ENCODE measurements at places on chromosomes 3 and 15.

DNA sequence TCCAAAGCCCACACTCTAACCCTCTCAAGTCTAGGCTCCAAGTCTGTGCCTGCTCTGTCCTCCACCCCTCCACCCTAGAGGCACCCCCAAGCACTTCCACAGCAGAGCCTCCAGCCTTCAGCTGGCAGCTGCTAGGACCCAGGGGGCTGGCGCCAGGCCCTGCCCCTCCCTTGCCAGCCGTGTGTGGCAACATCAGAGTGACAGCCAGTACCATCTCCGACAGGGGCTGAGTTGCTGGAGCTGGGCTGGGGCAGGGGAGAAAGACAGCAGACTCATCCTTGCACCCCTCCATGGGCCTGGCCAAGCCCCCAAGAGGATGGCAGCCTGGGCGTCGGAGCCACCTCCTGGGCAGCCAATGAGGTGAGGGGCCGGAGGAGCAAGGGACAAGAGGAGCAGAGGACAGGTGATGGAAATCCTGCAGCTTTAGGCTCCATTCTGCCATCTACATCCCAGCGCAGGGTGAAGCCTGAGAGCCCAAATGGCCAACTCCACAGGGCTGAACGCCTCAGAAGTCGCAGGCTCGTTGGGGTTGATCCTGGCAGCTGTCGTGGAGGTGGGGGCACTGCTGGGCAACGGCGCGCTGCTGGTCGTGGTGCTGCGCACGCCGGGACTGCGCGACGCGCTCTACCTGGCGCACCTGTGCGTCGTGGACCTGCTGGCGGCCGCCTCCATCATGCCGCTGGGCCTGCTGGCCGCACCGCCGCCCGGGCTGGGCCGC lies at the start of gene GPR62:
GPR62 (plus strand) TSS at position 207 of the 718 bp plus-strand sequence; CDS start at position 479, 272 bp downstream.
- peak; percentile 19 for DNase-seq

DNA sequence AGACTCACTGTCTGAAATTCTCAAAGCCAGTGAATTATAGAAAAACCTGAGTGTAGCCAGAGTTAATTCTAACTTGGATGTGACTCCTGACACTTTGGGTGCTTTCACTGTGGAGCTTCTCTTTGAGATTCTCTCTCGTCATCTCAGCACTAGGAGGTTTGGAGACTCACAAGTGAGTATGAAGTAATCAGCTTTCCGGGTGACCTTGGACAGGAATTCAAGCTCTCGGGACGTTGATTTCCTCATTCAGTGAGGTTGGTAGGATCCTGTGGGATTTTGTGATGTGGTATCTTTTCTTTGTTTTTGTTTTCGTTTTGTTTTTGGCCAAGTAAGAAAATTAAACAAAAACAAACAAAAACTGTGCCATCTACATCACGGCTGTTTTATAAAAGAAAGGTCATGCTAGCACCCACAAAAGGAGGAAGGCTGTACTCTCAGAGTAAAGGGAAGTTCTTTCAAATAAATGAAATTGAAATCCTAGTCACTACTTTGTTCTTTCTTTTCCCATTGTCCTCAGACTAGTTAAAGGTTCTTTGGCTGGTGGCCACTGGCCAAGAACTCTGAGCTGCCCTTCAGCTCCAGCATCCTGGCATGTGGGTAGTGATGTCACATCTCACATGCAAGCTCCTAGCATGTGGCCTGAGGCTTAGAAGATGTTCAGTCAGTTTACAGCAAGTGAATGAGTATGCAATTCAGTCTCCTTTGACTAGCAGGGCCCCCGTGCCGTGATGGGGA lies 263.3 kb upstream of the TPM1 start:
- DNase-seq, result no peak

- DNase-seq, result no peak
Observed at GRCh38 chr3:13119471-13120220, 46.4 kb upstream of the IQSEC1 start.

DNA sequence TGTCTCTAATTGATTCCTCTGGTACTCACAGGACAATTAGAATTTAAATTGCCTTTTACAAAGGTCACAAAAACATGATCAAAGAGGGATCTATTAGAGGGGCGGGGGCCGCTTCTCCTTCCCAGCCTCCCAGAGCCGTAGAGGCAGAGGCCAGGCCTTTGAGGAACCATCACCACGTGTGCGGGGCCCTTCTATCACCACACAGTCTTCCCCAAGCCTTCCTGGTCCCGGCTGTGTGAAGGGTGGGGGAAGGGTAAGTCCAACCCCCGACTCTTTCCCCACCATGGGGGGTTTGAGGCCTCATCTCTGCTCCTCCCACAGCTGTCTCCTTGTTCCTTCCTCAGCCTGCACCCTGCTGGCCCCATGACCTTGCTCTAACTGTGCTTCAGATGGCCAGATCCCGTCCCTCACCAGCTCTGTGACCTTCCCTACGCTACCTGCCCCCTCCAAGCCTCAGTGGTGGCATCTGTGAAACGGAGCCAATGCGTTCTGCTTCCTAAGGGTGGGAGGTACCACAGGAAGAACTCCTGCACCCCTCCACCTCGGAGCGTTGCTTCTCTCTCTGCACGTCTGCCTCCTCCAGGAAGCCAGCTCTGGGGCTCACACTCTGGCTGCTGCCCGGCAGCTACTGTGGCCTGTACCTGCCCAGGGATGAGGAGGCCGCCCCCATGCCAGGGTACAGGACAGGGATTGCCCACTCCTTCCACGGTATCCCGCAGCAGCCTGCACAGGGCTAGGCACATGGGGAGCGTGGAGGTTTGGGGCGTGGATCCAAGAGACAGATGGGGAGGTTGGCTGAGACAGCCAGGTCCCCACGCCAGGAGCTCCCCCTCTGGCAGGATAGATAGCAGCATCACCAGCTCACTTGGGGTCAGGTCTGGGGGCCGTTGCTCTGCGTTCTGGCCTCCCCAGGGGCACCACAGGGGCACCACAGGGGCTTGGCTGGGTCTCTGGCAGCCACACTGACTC lies 83.8 kb downstream of the LINGO1 start:
- no peak for DNase-seq

- no peak for DNase-seq
Observed at GRCh38 chr15:82799183-82799841, 6.6 kb downstream of the FSD2 start.

DNA sequence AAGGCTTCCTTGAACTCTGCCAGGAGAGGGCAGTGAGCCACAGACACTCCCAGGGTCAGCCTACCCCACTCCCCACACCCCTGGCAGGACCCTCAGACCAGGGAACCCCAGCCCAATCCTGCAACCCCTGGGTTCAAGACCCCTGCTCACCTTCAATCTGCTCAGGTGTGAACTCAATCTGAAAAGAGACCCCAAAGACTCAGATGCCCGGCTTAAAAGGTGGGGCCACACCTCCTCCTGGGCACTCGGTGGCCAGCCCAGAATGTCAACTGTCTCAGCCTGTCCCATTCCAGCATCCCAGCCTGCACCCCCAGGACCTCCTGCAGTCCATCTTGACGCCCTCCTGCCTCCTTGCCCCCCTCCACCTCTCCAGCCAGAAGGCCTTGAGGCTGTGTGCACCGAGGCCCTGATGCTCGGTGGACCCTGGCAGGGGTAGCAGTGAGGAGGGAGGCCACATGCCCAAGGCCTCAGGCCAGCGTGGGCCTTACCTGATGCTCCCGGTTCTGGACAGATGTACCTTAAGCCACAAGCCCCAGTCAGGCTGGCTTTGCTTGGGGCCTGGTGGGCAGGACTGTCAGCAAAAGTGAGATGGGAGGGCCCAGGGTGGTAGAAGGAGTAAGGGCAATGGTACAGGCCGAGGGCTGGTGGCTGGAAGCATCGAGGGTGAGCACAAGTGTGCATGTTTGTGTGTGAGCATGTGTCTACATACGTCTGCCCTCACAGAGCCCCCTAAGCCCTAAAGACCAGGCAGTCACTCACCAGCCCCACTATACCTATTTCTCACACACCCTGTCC lies 2.2 kb downstream of the MYL3 start:
- DNase-seq, result no peak

GRCh38 chr15:65839354-65839901 lies 29.9 kb upstream of the RAB11A start:
- no peak for DNase-seq

DNA sequence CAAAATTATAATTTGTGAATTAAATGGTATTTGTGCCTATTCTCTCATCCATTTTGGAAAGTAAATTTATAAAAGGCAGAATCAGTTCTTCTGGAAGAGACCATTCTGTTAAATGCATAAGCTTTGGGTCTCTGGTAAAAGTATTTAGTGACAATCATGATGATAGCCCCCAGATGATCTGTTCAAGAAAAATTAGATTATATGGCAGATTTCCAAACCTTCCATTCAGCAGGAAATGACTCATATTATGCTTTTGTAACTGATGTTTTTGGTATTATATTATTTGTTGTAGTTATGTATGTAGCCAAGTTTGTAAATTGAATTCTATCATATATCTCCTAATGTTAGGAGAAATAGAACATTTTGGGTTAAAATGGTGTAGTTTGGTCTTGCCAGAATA lies 340.8 kb upstream of the DPH6 start:
- DNase-seq, result no peak

DNA sequence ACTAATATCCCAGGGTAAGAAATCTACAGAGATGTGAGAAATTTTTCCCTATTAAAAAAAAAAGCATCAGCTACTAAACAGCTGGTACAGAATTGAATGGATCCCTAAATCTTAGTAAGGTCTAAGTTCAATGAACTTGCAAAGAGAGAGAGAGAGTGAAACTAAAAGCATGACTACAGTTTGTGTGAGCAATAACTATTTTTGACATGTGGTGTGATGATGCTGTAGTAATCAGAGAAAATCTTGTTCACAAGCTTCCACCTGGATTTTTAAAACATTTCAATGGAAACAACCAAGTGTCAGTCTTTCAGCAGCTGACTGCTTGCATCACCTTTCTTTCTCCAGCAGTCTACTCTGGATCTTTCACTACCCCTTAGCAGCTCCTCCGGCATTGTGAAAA lies 45.2 kb upstream of the ABI3BP start:
- DNase-seq, result no peak

DNA sequence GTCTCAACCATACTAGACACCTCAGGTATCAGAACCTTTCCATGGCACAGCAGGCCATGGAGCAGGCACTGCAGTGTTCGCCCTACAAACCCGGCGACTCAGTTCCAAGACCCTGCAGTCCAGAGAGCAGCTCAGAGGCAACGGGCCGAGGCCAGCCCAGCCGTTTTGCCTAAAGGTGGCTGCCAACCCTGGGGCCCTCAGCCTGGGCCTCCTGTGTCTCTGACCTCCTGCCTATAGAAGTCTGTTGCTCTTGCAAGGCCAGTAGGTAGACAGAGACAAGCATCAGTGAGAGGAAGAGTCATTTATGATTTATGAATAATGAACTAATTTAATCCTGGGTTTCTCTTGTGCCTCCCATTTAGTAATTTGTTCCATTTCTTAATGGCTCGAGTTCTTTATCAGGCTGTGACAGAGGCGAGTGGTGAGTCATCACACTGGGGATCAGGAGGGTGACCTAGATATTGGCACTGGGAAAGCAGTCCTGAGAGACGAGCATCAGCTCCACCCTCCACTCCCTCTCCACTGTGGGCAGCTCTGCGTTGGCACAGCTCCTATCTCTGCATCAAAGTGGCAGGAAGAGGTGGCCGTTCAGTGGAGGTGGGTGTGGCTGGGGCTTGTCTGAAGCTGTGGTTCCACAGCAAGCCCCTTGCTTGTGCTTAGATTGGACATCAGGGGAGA lies 79.8 kb downstream of the ABHD5 start:
- DNase-seq, result no peak

DNA sequence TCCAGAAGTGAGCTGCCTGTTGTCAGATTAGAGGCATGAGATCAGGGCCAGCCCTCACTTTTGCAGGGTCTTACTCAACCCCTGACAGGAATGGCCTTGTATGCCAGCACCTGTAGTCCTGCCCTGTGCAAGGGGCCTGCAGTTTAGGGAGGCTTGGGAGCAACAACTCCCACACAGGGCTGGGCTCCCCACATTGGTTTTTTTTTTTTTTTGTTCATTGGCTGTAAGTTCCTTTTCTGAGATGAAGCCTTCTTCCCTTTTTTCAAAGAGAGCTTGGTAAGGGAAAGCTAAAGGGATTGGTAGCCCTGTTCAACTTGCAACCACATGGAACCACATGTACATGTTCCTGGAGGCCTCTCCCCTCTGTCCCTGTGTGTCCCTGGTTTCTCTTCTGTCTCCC lies 46.4 kb downstream of the TNFAIP8L3 start:
- no peak for DNase-seq

DNA sequence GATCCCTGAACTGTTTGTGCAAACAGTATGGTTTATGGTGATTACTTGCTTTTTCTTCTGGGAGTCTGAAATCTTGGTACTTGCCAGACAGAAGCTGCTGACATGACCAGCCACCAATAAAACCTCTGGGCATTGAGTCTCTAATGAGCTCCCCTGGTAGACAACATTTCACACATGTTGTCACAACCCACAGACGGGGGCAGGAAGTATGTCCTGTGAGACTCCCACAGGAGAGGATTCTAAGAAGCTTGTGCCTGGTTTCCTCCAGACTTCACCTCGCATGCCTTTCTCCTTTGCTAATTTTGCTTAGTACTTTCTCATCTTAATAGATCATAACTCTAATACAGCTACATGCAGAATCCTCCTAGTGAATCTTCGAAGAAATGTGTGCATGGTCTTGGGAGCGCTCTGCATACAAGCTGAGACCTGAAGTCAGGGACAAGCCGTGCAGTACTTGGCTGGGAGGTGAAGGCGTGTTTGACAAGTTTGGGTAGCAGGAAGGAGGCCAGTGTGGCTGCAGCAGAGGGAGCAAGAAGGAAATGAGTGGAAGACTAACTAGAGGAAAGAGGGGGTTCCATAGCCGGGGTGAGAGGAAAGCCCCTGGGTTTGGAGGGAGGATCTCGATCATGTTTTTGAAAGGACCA lies 49.0 kb downstream of the B3GNT5 start:
- no peak for DNase-seq

DNA sequence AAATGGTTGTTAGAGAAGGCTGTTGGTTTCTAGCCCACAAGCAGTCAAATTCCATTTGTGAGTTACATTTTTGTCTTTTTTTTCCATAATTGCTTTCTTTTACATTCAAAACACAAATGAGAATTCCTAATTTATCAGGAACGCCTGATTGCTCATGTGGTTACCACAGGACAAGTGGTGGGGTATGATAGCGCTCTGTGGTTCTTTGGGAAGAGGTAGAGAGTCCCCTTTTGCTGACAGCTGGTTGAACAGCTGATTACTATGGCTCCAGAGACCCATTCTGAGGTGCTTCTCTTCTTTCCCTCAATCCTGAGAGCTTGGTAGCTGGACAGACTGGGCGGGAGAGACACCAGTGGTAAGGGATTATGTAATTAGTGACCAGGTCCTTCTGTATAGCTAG lies 24.4 kb downstream of the CNOT10 start:
- DNase-seq, result no peak

GRCh38 chr3:151008699-151009098 lies 36.2 kb upstream of the CLRN1 start:
- DNase-seq, result no peak

DNA sequence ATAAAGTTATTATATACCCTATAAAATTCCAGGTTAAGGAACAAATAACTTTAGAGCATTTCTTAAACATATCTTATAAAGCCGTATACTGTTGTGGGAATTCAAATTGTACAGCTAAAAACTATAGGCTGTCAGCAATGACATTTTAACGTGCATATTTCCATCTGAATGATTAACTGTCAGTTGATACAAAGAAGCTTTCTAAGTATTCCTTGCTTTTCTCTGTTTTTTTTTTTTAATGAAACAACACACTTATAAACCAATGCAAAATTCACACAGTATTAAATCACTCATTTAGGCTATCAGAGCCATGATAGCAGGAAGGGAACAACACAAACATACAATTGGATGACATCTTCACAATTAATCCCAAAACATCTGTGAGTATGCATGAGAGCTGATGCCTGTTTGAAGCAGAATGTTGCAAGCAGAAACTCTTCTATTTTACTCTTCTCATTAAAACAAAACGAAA lies 61.9 kb downstream of the CTDSPL start:
- DNase-seq, result no peak
